T-helper 2 cell treated with Interferon-gamma antibody and Interleukin-4, amounts not matched to agents 5 μg/mL and 100 μg/mL, for 36 hours (primary cell): ENCODE measurements at places on chromosomes 6 and 20.
A peak's percentile ranks its signal among the peaks of the same experiment; 100 is the strongest.

DNA sequence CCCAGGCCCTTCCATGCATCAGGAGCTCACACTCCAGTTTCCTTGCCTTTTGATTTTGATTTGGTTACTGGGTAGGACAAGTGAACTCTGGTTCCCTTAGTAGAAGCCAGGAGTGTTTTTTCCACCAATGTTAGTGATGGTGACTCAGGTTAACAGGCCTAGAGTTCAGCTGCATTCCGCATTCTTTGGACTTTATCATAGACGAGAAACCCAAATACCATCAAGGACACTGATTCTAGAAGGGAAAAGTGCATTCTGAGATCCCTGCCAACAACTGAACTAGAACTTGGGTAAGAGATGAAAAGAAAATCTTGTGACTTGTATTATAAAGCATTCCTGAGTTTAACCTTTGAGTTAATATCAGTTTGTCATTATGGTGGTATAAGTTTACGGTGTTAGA lies 8.9 kb downstream of the GSS start:
- H3K4me1 ChIP-seq = no peaks in the 10 kb centered on the region
- H3K36me3 ChIP-seq = peaks cover 44% of the 10 kb centered on the region
- H3K27me3 ChIP-seq = no peaks in the 10 kb centered on the region
- H3K4me3 ChIP-seq = no peak overlapping the region
- no peak overlapping the region for H3K27ac ChIP-seq

- H3K27me3 ChIP-seq = peaks cover 2% of the 10 kb centered on the region
- no peak overlapping the region for H3K27ac ChIP-seq
- DNase-seq = no peak
- H3K36me3 ChIP-seq = no peaks in the 10 kb centered on the region
Measured at GRCh38 chr6:145632971-145633370, 102.3 kb downstream of the EPM2A start.

- no peaks in the 10 kb centered on the region for H3K36me3 ChIP-seq
- DNase-seq = peak; percentile 48
- no peaks in the 10 kb centered on the region for H3K4me1 ChIP-seq
Measured at GRCh38 chr6:83430611-83431544, at the start of gene ME1. ME1 (minus strand) TSS chr6:83431051; CDS start chr6:83430954, 97 bp downstream.

DNA sequence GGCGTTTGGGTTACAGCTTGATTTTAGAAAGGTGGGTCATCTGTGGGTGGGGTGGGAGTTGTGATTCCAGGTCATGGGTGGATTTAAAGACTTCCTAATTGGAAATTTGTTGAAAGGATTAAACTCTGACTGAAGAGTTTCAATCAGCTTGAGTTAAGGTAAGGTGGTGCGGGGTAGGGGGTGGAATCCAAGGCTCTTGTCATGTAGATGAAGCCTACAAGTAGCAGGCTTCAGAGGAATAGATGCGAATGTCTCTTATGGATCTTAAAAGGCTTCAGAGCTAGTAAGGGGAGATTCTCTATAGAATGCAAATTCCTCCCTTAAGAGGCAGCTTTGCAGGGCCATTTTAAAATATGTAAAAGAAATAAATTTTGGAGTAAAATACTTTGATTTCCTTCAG lies 645.3 kb downstream of the FRK start:
- H3K27ac ChIP-seq = no peak overlapping the region
- H3K36me3 ChIP-seq = no peaks in the 10 kb centered on the region
- H3K27me3 ChIP-seq = no peaks in the 10 kb centered on the region
- H3K4me1 ChIP-seq = no peaks in the 10 kb centered on the region

DNA sequence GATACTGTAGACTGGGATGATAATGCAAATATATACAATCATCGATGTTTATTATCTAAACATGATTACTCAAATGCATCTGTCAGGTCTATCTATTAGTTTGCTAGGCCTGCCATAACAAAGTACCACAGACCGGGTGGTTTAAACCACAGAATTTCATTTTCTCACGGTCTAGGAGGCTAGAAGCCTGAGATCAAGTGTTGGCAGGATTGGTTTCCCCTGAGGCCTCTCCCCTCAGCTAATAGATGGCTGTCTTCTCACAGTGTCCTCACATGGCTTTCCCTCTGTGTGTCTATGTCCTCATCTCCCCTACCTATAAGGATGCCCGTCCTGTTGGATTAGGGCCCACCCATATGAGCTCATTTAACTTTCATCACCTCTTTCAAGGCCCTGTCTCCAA lies 512.6 kb upstream of the SLC35B3 start:
- H3K4me1 ChIP-seq = no peaks in the 10 kb centered on the region
- no peak overlapping the region for H3K4me3 ChIP-seq
- H3K36me3 ChIP-seq = no peaks in the 10 kb centered on the region
- H3K27me3 ChIP-seq = no peaks in the 10 kb centered on the region
- no peak overlapping the region for H3K27ac ChIP-seq

DNA sequence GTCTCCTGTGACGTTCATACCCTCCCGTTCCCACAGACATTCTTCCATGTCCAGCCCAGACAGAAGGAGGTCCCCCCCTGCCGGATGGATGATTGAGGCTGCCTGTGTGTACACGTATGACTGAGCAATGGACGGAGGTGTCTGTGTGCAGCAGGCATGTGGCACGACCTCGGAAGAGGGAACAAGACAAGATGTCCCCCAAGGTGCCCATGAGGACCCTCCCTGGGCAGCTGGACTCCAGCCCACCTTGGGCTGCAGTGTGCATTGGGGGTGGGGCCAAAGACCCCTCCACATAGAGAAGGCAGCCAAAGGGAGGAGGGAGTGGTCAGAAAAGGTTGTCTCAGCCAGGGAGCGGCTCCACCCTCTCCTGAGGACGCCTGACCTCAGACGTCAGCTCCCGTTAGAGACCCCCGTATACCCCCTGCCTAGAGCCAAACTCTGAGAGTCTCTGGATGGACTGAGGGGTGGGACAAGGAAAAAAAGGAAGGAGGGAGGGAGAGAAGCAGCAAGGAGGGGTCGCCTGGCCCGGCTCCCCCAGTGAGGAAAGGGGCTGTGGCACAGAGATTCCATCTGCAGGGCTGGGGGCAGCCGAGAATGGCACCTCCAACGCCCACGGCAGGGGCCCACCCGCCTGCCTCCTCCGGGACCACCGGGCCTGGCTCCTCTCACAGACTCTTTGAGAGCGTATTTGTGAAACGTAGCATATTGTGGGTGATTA lies 92.9 kb upstream of the BHLHE23 start:
- H3K4me3 ChIP-seq = no peak overlapping the region
- H3K4me1 ChIP-seq = peaks cover 3% of the 10 kb centered on the region

DNA sequence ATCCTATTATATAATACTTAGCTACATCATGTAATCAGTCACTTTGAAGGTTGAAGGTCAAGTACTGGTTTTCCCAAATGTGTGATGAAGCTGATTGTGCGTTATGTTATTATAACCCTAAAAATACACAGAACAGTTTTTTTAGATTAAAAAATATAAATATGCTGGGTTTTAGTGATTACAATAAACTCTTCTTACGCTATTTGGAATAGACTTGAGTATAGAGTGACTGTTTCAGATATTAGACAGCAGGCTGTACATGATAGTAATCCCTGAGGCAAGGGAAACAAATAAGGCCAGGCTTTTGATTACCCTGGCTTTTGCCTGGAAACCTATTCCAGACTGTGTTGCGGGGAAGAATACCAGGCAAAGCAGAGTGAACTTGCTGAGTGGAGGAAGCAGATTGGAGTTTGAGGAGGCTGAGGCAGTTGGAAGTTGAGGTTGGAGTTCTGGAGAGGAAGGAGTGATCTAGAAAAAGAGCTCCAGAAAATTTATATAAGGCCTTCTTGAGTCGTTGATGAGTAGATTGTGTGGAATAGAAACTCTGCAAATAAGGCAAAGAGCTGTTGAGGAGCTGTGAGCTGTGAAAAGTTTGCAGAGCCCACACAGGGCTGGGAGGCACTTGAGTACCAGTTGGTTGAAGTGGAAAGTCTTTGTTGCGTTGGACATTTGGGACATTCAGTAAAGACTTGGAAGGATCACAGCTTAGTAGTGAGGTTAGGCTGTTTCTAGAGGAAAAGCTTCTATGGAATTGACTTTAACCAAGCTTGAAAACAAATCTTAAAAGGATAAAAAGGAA lies 26.4 kb downstream of the MAP3K4 start:
- H3K4me1 ChIP-seq = no peaks in the 10 kb centered on the region
- no peak overlapping the region for H3K27ac ChIP-seq
- H3K4me3 ChIP-seq = no peak overlapping the region
- no peaks in the 10 kb centered on the region for H3K27me3 ChIP-seq
- peaks cover 5% of the 10 kb centered on the region for H3K36me3 ChIP-seq

GRCh38 chr20:9024606-9025005 lies 44.3 kb upstream of the PLCB4 start:
- no peak overlapping the region for H3K27ac ChIP-seq
- no peaks in the 10 kb centered on the region for H3K4me1 ChIP-seq
- H3K36me3 ChIP-seq = no peaks in the 10 kb centered on the region
- no peaks in the 10 kb centered on the region for H3K27me3 ChIP-seq

DNA sequence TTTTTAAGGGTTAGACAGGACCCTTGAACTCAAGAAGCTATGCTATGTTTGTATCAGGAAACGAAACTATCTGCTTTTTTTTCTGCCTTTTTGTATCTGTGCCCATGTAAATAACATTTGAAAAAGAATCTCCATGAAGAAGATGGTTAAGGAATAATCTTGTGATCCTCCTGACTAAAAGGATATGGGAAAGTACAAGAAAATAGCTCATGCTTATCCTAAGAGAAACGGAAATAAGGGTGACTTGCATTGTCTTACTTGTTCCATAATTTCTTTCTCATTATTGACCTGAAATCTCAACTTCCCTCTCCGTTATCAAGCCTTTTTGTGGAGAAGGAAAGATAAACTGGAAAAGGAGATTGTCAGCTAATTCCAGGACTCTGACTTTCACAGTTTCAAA lies 5.9 kb upstream of the CFAP206 start:
- H3K4me1 ChIP-seq = no peaks in the 10 kb centered on the region
- H3K36me3 ChIP-seq = no peaks in the 10 kb centered on the region
- DNase-seq = no peak
- peaks cover 19% of the 10 kb centered on the region for H3K27me3 ChIP-seq

- H3K4me3 ChIP-seq = no peak overlapping the region
- no peaks in the 10 kb centered on the region for H3K27me3 ChIP-seq
- no peak overlapping the region for H3K27ac ChIP-seq
- H3K36me3 ChIP-seq = peaks cover 44% of the 10 kb centered on the region
Measured at GRCh38 chr6:160104821-160105517, 16.6 kb upstream of the SLC22A1 start.

- H3K4me3 ChIP-seq = no peak overlapping the region
- H3K4me1 ChIP-seq = no peaks in the 10 kb centered on the region
- no peaks in the 10 kb centered on the region for H3K36me3 ChIP-seq
- H3K27me3 ChIP-seq = peaks cover 26% of the 10 kb centered on the region
- DNase-seq = no peak
Measured at GRCh38 chr6:53944543-53944942, 149.7 kb downstream of the LRRC1 start.

GRCh38 chr6:153984811-153985210 lies 54.2 kb upstream of the OPRM1 start:
- no peak overlapping the region for H3K27ac ChIP-seq
- no peaks in the 10 kb centered on the region for H3K4me1 ChIP-seq
- no peak for DNase-seq
- no peaks in the 10 kb centered on the region for H3K36me3 ChIP-seq

GRCh38 chr6:133187114-133187513 lies 54.0 kb upstream of the EYA4 start:
- no peaks in the 10 kb centered on the region for H3K4me1 ChIP-seq
- H3K4me3 ChIP-seq = no peak overlapping the region
- H3K36me3 ChIP-seq = no peaks in the 10 kb centered on the region

DNA sequence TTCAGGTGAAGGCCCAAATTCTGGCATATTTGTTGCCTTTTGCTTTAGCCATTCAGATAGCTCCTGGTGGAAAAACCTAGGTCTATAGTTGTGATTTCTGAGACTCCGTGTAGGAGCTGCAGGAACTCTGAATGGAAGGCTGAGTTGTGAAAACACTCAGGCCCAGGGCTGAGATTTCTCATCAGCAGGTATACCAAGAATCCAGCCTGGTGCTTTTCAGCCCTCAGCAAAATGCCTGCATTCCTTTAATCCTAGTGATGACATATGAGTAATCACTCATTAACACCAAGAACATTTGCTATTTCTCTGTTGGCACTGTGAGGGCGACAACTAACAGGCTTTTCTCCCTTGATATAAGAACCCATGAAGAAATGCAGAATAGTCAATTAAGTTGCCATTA lies 546.1 kb upstream of the MAN1A1 start:
- H3K36me3 ChIP-seq = no peaks in the 10 kb centered on the region
- H3K27me3 ChIP-seq = no peaks in the 10 kb centered on the region
- no peak for DNase-seq
- no peak overlapping the region for H3K27ac ChIP-seq
- no peak overlapping the region for H3K4me3 ChIP-seq
- no peaks in the 10 kb centered on the region for H3K4me1 ChIP-seq

DNA sequence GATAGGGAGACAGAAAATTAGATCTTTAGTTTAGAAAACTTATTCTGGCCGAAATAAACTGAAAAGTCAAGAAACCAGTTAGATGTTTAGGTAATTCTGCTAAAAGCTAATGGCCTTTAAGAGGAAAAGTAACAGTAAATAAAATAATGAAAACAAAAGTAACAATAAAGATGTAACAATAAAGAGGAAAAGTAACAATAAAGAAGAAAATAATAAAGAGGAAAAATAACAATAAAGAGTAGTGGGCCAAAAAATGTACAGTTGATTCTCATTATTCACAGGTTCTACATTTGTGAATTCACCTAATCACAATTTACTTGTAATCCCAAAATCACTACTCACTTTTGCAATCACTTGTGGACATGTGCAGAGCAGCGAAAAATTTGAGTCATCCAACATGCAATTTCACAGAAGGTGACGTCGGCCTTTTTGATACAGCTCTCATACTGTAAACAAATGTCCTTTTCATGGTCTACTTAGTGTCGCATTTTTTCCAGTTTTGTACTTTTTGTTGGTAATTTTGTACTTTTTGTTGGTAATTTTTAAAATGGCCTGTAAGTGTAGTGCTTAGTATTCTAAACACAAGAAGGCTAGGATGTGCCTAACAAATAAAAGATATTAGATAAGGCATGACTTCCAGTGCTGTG lies 24.0 kb downstream of the HBS1L start:
- peaks cover 50% of the 10 kb centered on the region for H3K36me3 ChIP-seq
- H3K4me1 ChIP-seq = peaks cover 41% of the 10 kb centered on the region
- peak overlapping the region; percentile 61 for H3K4me3 ChIP-seq
- peak overlapping the region; percentile 80 for H3K27ac ChIP-seq
- no peaks in the 10 kb centered on the region for H3K27me3 ChIP-seq

- DNase-seq = no peak
- H3K4me1 ChIP-seq = peaks cover 10% of the 10 kb centered on the region
- H3K36me3 ChIP-seq = peaks cover 34% of the 10 kb centered on the region
Measured at GRCh38 chr20:50138479-50139393, 14.8 kb downstream of the PEDS1 start.

DNA sequence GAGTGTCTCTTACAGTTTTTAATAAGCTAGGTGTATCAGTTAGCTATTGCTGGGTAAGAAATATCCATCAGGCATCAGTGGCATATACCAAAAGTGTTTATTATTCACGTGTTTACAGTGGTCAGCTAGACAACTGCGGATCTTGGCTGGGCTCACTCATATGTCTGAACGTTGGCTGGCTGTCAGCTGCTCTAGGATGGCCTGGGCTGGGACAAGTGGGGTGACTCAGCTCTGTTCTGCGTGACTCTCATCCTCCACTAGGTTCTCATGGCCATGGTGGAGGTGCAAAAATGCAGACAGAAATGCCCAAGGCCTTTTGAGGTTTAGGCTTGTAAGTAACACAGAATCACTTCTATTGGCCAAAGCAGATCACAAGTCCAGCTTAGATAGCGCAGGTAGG lies 22.0 kb downstream of the ZNF341 start:
- H3K27me3 ChIP-seq = no peaks in the 10 kb centered on the region
- H3K36me3 ChIP-seq = peaks cover 29% of the 10 kb centered on the region
- no peak for DNase-seq
